ENCODE measurements at places on chromosomes 7 and 10. TPM values are rescaled to one million over a fixed set of nuclear protein-coding genes. Genes with fewer than 3 reads are reported as not detected.

DNA sequence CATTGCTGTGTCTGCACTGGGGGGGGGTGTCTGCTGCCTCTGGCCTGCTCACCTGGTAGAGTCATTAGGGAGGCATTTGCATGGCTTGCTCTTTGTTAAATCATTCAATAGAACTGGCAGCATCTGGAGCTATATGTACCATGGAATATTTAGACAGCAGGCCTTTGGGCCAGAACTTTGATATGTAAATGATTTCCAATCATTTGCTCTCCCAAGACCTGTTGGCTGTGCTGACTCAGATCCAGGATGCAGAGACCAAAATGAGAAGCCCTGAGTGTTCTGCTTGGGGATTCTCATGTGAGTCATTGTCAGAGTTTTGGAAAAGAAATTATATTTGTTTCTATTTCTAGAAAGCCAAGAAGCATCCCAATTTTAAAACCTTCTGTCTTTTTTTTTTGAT is 257.6 kb upstream of the IGFBP3 start:
- no peak for DNase-seq

GRCh38 chr7:133702078-133702477 is 425.1 kb upstream of the LRGUK start:
- DNase-seq, result no peak

DNA sequence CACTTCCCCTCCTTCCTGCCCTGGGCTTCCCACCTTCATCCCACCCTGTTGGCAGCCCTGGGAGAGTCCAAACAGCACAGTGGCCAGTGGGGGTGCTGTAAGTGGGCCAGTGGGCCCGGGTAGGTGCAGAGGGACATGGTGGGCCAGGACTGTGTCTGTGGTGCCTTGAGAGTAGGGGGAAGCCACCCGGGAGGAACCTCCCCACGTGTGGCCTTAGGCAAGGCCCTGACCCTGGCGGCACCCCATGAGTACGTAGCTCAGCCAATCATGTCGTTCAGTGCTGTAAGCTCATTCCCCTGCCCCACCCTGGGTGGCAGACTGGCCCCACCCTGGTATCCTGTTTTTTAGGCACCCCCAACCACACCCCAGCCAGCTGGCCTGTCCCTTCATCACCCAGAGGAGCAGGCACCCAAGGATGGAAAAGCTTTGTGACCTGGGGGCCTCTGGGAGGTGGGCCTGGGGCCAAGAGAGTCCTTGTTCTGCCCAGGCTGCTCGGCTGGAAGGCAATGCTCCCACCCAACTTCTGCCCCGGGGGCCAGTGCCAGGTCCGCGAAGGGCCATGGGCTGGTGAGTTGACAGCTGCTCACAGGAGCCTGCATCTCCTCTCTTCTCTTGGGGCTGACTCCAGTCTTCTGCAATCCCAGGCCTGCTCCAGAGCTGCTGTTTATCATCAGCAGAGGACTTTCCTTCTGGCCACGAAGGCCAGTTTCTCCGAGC is 41.6 kb downstream of the TSPAN15 start:
- DNase-seq, result no peak

DNA sequence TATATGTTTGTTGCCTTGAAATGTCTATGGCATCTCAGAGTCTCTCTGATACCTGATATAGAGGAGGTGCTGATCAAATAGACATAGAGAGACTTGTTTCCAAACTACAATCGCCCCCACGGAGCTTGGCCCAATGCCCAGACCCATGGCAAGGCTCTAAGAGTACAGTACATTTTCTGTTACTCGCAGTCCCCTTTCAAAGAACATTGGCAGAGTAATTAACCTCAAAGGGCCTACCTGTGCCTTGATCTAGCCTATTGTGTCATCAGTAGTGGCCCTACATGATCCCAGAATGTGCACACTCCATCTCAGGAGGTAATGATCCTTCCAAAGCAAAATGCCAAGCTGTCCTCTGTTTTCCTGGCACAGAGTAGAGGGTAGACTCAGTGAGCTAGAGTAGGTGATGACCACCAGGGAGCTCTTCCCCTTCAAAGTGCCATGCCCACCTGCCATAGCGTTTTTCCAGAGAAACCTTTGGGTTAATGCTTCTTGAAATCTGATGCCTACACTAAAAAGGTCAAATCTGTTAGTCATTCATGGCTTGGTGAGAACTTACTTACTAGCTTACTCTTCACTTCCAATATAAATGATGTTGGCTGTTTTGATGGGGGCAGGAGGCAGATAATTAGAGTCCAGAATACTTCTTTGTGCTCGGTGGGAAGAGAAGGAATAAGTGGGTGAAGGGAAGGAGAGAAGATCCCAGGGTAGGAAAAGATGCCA is 41.2 kb upstream of the ACSL5 start:
- DNase-seq, result no peak

DNA sequence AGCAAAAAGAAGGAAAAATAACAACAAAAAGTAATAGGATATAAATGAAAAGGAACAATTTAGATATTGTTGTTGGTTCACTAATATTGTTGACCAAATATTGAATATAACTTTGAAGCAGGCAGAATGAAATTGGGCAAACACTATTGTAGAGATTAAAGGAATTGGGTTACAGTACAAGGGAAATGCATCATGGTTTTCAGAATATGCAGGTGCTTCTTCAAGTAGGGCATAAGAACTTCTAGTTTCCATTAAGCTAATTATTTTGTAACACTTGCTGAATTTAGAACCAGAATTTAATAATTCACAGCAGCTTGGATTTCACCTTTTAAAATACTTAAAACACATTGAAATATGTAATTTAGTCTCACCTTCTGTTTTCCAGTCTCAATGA is 36.5 kb downstream of the RPA3 start:
- DNase-seq, result no peak

PPIF gene
- 56.7 TPM for total RNA-seq

Data from activated CD4-positive, alpha-beta T cell treated with anti-CD3 and anti-CD28 coated beads, Interleukin-2, amount 10 ng/mL, durations not matched to agents 7 days and 5 days (primary cell).